ENCODE measurements at places on chromosomes 5 and 9. TPM values are rescaled to one million over a fixed set of nuclear protein-coding genes. Genes with fewer than 3 reads are reported as not detected.

DNA sequence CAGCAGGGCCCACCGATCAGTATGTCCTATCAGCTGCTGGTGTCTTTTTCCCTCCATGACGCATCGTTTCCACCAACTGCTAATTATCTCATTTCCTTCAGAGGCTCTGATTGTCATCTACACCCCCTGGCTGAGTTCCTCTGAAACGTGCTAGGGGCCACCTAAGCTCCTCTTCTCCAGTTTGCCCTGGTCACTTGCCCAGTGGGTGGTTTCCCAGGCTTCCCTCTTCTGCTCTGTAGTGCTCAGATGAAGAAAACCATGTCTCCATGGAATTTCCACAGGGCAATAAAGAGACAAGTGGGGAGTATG lies 65.3 kb downstream of the TSTD2 start:
- no peak for DNase-seq

- DNase-seq: no peak
Observed at GRCh38 chr9:18438300-18438925, 35.5 kb upstream of the ADAMTSL1 start.

DNA sequence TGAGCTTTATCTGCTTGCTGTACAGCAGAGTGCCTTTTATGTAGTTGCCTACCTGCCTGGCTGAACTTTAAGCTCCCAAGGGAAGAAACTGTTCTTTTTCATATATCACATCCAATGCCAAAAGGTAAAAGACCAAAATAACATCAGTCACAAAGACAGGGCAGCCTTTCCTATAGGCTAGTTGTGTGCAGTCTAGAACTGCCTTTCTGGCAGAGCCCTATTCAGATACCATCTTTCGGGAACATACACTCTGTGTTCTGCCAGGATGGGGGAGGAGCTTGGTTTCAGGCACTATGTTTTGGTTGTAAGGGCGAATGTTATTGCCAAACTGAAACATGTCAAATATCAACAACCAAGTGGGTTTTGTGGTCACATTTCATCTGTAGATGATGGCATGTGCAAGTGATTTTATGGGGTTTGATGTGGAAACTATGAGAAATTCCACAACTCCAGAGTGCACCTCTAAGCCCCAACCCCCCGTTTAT lies 314.5 kb downstream of the ADGRV1 start:
- no peak for DNase-seq

Gene OBP2B
- total RNA-seq: not detected

Gene FGF1
- not detected for total RNA-seq

Gene NUTM2F
- not detected for total RNA-seq

GRCh38 chr5:136028782-136029742 lies at the start of gene TGFBI:
Gene TGFBI, plus strand, starts transcription at chr5:136028988. Its CDS starts 68 bp downstream, at chr5:136029056.
- peak; percentile 27 for DNase-seq

- no peak for DNase-seq
Observed at GRCh38 chr5:114101153-114101552, 260.7 kb upstream of the KCNN2 start.

DNA sequence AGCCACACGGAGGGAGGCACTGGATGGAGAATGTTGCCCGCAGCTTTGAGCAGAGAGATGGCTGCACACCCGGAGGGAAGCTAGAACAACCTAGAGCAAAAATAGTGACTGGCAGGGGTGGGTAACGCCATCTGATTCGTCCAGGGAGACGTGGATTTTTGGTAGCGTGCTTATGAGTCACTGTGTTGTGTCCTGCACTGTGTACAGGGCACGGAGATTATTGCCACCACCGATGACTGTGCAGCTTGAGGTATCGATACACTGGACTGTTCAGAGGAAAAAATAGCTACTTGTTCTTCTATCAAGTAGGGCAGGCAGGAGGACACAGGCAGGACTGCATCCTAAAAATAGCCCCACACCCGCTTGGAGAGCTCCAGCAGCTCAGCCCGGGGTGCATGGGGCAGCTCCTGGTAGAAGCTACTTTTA lies 6.0 kb downstream of the UBE2QL1 start:
- no peak for DNase-seq

DNA sequence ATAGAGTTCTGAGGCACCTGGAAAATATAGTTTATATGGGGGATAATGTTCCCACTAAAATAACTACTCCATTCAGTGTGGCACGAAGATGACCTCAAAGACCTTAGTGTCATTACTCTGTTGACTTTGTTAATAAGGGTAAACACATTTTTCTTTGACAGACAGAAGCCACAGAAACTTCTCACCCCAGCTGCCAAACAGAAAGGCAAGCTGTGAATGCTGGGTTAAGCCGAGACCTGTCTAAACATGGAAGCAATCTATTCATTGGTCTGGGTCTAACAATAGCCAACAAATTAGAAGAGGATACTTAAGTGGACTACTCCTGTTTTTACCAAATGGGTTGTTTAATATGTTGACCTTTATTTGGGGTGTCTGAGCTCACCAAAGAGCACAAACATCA lies 171.4 kb downstream of the TLE1 start:
- no peak for DNase-seq

DNA sequence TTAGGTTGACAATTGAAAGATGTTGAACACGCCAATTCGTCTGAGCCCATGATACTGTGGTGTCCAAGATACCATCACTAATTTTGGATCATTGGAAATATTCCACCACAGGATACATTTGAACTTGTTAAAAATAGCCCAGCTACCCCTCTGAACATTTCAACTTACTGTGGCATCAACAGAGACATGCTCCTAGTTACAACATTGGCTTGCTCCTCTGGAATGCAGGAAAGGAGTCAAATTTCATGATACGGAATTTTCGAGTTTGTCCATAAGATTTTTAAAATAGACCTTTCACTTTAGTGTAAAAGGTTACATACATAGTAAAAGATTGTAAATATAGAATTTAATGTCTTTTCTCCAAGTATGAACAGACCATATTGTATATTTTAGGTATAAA lies 12.8 kb downstream of the SEMA5A start:
- no peak for DNase-seq

DNA sequence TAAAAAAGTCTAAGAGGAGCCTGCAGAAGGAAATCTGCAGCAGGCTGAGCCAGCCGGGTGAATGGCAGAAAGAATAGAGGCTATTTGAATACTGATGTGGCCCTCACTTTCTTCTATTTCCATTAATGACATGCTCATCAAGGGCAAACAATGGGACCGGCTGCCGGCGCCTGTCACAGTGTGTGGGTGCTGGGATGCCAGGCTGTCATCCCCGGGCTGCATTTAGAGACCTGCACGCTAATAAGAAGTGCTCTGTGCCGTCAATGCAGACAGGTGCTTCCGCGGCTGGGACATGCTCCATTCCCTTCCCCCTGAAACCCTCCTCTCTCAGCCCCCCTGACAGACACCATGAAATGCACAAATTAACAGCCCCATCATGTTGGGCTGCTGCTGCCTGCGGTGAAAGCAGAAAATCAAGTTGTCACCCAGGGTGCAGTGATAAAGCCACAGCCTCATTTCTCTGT lies 217.7 kb upstream of the TBCA start:
- DNase-seq: no peak

Gene IL4
- not detected for total RNA-seq

Gene PPIC
- total RNA-seq: not detected

DNA sequence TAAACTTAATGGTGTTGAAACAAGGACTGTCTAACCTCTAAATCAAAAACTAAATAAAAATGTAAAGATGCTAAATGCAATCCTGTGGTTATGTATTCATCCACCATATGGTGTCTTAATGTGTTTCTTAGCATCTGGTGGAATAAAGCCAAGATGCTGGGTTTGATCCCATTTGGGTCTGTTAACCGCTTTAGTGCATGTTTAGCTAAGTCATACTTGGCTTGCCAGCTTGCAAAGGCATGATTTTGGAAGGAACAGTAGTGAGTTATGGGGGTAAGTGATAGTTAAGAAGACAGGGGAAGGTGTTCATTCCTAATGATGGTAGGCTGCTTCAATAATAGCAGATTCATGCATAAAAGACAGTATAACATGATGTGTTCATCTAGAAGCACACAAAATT lies 139.0 kb upstream of the SLC27A6 start:
- no peak for DNase-seq

Gene JAKMIP2
- total RNA-seq: 4.1 TPM

DNA sequence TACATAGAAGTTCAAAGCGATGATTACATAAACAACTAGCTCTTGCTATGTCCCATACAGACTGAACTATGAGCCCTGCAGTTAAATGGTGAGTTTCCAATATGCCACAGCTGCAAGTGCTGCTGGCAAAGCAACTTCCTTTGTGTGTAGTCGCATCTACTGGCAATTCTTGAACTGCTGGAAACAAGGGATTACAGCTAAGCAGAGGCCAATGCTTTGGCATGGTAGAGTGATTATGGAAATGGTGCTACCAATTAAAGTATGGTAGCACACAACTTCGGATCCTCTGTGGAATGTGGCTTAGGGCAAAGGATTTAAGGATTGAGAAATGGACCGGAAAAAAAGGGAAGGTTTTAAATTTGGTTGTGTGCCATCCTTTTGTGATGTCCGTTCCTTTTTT lies 856.6 kb downstream of the MAT2B start:
- DNase-seq: no peak

Measured in T-helper 17 cell (primary cell).